ENCODE measurements at places on chromosomes 5 and 9.

DNA sequence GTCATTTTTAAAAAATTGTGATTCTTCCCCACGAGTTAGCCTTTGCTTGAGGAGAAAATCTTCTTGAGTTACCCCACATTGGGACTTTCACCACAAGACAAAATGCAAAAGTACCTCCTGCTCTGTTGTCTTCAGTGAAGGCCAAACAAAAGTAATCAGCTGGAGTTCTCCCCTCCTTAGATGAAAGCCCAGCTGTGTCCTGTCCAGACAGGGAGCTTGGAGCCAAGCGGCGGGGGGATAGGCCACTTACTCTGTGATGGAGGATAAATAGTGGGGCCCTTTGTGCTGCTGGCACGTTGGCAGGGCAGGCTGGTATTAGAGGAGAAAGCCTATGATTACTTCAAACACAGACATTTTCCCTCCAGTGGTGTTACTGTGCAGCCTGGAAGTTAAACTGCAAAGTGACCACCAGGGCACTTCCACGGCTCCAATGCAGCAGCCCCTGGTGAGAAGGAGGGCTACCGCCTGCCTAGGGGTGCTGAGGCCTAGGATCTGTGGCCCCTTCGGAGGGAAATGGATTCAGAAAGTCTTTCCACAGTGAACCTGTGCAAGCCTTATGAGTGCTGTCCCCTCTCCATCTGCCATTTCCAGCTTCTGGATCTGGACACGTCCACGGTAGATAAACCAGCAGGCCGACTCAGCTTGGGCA lies 155.0 kb downstream of the TMEM167A start:
- no peak for DNase-seq

DNA sequence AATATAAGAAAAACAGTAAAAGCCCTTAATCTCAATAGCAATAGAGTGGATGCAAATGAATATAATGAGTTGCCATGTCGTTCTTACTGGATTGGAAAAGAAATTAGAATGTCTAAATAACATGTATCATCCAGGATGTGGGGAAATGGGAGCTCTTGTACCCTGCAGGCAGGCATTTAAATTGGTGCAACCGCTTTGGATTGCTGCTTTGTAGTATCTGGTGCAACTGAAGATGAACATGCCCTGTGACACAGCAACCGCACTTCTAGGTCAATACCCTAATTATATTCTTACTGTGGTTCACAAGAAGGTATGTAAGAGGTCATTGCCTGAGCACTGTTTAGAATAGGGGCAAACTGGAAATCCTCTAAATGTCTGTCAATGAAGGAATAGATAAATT lies 18.9 kb downstream of the MRPS30 start:
- no peak for DNase-seq

DNA sequence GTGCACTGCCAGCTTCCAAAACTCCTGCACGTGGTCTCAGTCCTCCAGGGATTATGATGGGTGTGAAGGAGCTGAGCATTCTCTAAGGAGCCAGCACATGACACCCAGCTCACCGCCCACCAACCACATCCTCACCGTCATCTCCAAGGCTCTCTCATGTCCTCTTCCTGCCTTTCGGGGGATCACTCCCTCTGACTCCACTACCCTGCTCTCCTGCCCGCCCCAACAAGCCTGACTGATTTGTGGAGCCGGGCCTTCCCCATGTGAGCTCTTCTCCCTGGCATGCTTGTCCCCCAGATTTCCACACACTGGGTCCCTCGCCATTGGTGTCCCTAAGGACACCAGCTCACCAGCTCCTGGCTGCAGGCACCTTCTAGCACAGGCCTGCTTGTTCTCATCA lies 1.9 kb downstream of the ABO start:
- peak; percentile 24 for DNase-seq

- DNase-seq = no peak
These were observed 47.3 kb upstream of the PRRC2B start for GRCh38 chr9:131346559-131346958.

DNA sequence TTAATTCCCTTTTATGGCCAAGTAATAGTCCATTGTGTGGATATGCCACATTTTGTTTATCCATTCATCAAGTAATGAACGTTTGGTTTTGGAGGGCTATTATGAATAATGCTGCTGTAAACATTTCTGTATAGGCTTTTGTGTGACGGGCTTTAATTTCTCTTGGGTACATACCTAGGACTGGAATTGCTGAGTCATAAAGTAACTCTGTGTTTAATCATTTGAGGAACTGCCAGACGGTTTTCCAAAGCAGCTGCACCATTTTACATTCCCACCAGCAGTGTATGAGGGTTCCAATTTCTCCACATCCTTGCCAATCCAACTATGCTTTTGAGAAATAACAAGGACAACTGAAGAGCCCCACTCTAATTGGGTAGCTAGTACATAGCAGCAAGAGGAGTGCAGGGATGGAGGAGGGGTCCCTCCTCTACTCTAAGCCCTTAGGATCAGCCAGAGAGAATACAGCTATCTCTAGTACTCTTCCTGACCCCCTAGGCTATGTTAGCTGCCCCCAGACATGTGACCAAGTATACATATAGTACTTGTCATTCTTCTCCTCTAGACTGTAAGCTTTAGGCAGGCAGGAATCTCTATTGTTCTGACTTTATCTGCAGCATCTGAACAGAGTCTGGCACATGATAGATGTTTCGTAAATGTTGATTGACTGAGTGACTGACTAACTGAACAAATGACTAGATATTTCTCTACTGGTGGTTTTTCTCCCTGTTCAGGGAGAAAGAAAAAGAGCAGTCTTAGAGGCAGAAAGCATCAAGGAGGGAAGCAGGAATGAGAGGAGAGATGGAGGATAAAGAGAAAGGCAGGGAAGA lies 22.1 kb upstream of the MATR3 start:
- no peak for DNase-seq

DNA sequence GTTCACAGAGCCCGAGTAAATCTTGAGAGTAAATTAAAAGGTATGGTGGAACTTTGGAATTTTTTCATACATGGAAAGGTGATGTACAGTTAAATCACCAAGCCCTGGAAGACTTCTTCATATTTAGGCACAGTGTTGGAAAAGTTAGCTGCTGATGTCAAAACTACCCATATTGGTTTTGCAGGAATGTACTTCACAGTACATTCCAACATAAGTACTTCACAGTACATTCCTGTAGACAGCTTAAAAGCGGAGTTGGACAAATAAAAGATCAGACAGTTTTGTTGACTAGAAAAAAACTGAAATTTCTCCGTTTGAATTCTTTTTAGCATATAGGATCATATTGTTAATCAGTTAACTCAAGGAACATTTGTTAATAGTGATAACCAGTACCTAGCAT lies 1.8 kb downstream of the RANBP17 start:
- DNase-seq = no peak

- no peak for DNase-seq
These were observed 270.5 kb downstream of the SMARCA2 start for GRCh38 chr9:2285416-2286332.

GRCh38 chr9:1639166-1639565 lies 376.0 kb upstream of the SMARCA2 start:
- DNase-seq = no peak

DNA sequence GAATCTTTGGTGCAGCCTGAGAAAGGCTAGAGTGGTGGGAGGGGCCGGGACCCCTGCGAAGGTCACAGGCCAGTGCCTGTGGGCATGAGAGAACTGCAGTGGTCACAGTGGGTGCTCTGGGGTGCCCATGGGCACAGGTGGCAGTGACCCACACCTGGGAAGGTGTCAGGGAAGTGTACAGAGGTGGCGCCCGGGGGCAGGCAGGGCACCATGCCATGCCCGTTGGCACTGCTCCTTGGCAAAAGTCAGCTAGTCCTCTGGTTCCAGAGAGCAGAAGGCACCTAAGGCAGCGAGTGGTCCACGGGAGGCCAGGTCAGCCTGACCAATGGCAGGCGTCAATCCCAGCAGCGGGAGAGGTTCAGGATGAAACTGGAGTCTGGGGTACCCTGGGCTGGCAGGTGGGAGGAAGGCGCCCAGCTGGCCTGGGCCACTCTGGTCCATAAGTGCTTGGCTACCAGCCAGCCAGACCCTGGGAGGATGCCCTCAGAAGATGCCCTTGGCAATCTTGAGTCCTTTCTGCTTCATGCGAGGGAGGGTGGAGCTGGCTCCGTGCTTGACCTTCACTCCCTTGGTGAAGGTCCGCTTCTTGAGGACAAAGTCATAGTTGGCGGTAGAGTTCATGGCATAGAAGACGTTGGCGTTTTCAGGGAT lies 22.8 kb downstream of the RALGDS start:
- DNase-seq = no peak

- no peak for DNase-seq
These were observed 8.8 kb downstream of the CSNK1G3 start for GRCh38 chr5:123520677-123521247.

DNA sequence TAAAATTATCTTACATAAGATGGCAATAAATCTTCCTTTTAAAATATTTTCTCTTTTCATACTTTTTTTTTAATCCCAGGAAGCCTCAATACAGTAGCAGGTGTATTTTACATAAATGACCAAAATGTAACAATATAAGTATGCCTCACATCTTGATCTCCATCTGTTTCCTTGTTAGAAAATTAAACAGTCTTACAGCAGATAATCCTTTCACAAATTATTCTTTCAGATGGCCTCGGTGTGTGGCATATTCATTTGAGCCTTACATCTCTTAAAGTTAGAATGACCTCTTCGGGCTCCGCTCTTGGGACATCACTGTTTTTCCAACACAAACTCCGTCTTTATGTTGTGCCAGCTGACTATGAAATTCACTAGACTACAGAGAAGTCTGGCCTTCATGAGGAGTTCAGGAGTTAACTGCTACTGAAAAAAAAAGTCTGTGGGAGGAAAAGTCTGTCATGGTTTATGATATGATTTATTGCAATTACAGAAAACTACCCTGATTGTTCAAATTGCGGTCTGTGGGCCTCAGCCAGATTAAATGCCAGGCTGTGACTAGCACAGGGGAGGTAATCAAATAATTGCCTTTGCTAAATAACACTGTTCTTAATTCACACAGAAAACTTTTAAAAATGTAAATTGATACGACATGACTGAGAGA lies 292.9 kb upstream of the PUM3 start:
- DNase-seq = no peak

- no peak for DNase-seq
These were observed 344.1 kb downstream of the SEMA5A start for GRCh38 chr5:9201761-9202160.

DNA sequence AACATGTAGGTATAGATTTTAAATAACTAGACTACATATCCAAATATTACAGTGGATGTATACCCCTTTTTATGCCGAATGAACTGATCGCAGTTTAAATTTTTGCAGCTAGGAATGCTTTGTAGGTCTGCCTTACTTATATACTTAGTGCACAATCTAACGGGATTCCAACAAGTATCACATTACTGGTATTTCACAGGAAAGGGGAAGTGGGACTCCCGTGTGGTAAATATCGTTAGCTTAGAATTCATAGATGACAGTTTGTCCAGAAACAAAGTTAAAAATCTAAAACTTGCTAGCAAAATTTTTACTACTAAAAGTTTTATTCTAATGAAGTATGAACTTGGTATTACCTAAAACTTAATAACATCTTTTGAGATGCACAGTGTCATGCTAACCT lies 193.5 kb upstream of the TLX3 start:
- no peak for DNase-seq

GRCh38 chr9:98083061-98083501 lies 26.5 kb downstream of the NANS start:
- DNase-seq = peak; percentile 65

DNA sequence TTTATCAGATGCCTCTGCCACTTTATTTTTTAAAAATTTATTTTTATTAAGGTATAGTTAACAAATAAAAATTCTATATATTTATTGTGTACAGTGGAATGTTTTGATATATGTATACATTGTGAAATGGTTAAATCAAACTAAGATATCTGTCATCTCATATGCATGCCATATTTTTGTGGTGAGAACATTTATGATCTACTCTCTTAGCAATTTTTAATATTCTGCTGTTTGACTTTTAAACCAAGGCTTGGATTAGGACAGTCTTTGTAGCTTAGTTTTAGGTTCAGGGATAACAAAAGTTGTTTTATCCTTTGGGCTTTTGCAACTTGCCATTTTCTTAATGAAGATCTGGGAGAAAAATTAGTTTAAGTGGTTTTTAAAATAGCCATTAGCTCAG lies 46.0 kb upstream of the CDKN2B start:
- no peak for DNase-seq

- no peak for DNase-seq
These were observed 94.8 kb downstream of the AOPEP start for GRCh38 chr9:94821098-94821887.

DNA sequence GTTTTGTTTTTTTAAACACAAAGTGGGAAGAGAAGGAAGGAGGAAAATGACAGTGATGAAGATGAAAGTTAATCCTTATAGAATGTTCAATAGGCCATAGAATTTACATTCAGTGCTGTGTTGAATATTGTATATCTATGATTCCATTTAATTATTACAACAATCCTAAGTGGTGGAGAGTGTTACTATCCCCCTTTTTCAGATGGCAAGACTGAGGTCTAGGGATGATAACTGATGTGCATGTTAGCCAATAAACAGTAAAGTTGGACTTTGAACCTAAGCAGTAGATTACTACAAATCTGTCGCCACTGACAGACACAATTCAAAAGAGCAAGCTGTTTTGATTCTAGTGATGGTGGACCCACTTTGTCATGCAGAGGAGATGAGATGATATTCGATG lies 237.9 kb downstream of the ARHGAP26 start:
- DNase-seq = no peak

GRCh38 chr5:14988223-14988622 lies 116.6 kb upstream of the ANKH start:
- DNase-seq = no peak

- DNase-seq = no peak
These were observed 116.6 kb downstream of the PCSK1 start for GRCh38 chr5:96316487-96316886.

- DNase-seq = no peak
These were observed 1495.6 kb upstream of the CDH6 start for GRCh38 chr5:29697785-29698414.

GRCh38 chr5:31771500-31771899 lies 132.6 kb downstream of the PDZD2 start:
- no peak for DNase-seq

GRCh38 chr5:172097356-172097755 lies 90.7 kb downstream of the STK10 start:
- DNase-seq = no peak

- no peak for DNase-seq
These were observed 65.4 kb downstream of the RNF130 start for GRCh38 chr5:180006141-180006540.

DNA sequence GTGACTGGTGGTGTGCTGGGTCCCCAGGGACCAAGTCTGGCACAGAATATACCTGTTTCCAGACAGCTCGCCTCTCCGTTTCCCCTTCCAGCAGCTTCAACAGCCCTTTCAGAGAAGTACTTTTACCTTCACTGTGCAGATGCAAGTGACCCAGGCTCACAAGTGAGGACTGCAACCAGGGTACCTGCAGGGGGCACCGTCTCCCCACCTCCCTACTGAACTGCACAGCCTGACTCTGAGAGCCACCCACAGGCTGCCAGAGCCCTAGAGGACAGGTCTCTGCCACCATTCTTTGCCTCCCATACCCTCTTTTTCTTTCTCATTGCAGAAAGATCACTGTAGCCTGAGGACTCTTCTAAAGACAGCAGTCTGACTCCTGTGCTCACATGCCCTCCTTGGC lies 15.4 kb downstream of the IL9 start:
- DNase-seq = peak; percentile 3

Measured in left lobe of liver (tissue), 2 donors.